ENCODE measurements at places on chromosomes 3 and 15. TPM values are rescaled to one million over a fixed set of nuclear protein-coding genes. Genes with fewer than 3 reads are reported as not detected.

Gene ARNT2
- 54.3 TPM for polyA plus RNA-seq

Gene GREM1
- polyA plus RNA-seq, result 0.27 TPM

Gene ALDH1L1
- polyA plus RNA-seq, result 47.4 TPM

- DNase-seq, result no peak
These were observed 414.4 kb upstream of the ALCAM start for GRCh38 chr3:104952146-104952972.

GRCh38 chr3:16838561-16838960 lies 46.2 kb upstream of the PLCL2 start:
- DNase-seq, result no peak

GRCh38 chr3:52978109-52978754 lies 67.6 kb downstream of the SFMBT1 start:
- no peak for DNase-seq

- DNase-seq, result no peak
These were observed 11.8 kb downstream of the AAGAB start for GRCh38 chr15:67242708-67243111.

DNA sequence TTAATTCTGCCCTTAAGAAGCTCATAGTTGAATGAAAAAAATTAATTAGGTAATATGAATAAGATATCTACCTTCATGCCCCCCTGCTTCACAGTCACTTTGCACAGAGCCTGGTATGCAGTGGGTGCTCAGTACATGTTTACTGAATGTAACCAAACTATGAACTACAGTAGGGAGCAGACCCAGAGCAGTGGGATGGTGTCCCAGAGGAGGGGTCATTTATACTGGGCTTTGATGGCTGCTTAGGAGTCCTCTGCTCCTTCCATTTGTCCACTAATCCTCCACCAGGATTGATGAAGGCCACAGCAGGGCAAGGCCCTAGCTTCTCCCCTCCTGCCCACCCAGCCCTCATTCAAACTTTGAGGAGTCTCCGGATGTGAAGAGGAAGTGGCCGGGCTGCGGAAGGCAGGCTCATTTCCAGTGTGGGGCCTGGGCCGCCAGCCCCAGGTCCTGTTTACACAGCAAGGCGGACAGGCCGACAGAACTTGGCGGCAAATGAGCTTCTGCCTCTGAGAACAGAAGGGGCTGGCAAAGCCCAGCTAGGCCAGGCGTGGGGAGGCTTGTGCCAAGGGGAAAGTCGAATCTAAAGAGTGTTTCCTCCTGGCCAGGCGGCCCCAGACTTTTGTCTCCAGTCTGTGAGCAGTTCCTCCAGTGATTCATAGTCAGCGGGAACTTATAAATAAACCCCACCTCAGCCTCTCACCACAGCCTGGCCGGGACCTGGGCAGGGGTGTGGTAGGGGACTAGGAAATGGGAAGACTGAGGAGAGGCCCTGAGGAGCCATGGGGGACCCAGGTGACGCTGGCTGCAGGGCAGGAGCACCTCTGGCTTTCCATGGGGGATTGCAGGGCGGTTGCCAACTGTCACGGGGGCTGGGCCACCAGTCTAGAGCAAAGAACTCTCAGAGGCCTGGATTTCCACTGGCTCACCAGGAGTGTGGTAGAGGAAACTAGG lies 51.6 kb upstream of the LCTL start:
- no peak for DNase-seq

DNA sequence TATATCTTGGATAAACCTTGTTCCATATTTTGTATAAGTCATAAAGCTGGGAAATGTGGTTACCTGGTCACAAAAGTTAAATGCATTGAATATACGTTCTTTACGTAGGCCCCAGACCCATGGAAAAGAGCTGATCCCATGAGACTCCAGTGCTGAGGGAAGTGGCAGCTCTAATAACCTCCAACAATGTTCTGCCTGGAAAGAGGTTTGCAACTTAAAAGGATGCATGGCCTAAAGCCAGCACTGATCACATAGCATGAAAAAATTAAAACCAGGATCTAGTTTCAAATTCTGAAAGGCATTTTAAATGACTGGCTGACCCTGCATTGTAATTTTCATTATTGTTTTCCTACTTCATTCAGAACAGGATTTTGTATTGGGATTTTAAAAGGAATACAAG lies 27.9 kb upstream of the STRIT1 start:
- DNase-seq, result no peak

DNA sequence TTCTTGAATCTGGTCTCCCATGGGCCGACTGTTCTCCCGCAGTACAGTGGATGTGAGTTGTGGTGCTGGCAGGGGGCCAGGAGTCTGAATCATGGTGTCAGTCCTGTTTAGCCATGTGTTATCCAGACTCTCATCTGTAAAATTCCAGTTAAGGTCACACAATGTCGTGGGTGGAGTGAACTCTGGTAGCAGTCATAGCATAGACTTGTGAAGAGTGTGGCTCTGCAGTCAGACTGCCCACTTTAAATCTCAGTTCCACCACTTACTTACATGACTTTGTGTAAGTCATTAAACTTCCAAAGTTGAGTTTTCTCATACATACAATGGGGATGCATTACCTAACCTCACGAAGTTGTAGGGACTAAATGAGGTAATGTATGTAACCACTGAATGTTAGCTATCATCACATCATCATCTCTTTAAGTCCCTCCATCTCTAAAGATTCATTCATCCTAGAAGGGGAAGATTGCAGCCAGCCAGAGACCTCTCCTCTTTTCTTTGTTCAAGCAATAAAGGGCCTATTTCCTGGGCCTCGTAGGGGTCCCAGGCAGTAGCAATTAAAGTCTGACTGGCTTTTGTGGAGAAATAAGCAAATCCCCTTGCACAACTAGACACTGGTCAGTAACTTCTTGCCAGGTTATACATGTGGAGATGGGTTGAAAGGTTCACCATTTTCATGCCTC lies 93.9 kb downstream of the PCCB start:
- DNase-seq, result no peak

- DNase-seq, result no peak
These were observed 1.1 kb upstream of the GYG1 start for GRCh38 chr3:148990236-148990635.

DNA sequence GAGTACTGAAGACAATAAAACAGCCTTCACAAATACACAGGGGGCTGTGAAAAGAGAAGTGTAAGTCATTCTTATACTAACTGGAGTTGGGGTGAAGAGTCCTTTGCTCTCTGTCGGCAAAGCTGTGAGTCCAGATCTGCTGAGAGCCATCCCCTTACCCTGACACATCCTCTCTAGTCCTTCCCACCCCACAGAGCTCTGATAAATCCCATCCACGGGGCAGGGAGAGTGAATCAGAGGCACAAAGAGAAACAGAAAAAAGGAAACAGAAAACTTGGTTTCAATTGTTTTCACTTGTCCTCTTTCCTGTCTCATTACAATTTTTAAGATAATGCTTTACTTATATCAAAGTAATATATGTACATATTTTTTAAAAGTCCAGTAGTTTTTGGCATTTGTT lies 18.2 kb upstream of the ZNF639 start:
- no peak for DNase-seq

Measured in left renal cortex interstitium (tissue), 4 donors.